NCI-H1417 (cell line): ENCODE measurements at places on chromosomes 5 and 9.
A peak's percentile ranks its signal among the peaks of the same experiment; 100 is the strongest.

- DNase-seq: no peak
These were observed 6.6 kb downstream of the OTULINL start for GRCh38 chr5:14588145-14588544.

GRCh38 chr5:61809651-61810050 lies 477.6 kb downstream of the ZSWIM6 start:
- peak; percentile 55 for DNase-seq

DNA sequence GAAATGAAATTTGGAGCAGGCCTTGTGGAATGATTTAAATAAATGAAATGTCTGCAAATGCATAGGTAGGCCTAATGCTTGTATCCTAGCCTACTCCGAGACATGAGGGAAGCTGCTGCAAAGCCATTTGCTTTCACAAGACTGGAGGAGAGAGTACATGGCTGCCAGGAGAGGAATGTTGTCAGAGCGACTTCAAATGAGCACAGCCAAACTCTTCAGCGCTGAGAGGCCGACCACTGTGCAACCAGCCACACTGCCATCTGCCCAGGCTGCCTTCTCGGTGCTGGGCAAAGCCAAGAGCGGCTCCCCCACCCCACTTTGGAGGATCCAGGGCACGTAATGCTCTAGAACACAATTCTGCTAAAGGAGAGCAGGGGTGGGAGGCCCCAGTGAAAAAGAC lies 122.6 kb downstream of the RASEF start:
- DNase-seq: no peak

- DNase-seq: no peak
These were observed 215.1 kb downstream of the SH3GL2 start for GRCh38 chr9:17793713-17794622.

- no peak for DNase-seq
These were observed 15.0 kb upstream of the HMGCR start for GRCh38 chr5:75322066-75322465.

DNA sequence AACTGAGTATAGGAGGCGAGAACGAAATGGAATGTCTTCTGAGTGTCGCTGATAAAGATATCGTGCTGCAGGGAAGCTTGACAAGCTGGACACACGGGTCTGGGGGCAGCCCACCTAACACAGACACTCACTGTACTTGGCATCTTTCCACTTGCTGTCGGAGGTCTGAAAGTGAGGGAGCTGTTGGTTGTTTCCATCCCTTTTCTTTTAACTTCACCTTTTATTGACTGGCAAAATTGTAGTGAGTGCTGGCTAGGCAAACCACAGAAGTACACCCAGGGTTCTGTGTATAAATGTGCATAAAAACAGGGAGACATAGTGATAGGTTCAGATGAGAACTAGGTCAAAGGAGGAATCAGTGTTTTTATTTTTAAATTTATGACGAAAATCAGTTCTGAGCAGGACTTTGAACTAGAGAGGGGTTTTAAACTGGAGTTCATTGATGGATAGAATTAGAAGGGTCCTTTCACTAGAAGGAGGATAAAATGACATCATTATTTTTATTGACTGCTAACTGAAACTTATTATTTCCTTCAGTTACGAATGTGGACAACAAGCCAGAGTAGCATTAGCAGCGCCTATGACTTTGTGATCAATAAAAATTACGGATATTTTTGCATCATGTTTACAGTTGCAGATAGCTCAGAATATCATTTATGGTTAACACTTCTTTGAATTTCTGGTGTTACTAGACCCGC lies 817 bp downstream of the GAPVD1 start:
- DNase-seq: peak; percentile 77

DNA sequence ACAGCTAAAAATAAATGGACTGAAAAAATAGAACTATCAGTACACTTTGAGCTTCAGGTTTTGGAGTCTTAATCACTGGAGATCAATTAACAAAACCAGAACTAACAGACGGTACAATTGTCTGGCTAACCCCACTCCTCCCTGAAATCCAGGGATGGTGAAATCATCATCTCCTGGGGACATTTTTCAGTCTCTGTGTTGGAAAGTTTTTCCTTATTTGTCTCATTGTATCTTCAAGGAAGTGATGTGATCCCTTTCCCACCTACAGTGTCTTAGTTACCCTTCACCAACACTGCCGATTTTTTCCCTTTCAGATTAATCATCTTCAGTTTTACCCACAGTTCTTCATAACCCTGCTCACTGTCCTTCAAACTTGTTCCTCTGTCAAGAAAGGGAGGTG lies 81.9 kb downstream of the MAP1B start:
- DNase-seq: no peak

GRCh38 chr9:14645648-14646047 lies 47.6 kb downstream of the ZDHHC21 start:
- DNase-seq: no peak

DNA sequence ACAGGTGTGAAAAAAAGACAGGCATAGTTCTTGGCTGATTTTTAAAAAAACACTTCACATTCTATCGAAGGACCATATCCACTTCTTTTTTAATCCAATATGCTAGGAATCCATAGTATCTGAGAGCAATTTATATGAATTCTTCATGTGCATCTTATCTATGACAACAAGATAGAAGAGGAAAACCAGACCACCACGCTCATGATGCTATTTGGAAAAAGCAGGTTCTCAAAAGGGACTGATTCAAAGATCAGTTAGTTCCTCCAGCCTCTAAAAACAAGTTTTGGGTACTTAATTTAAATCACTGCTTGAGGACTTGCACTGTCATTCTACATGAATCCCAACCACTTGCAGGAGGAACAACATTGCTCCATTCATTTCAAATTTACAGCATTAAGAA lies 6.3 kb downstream of the MEF2C start:
- no peak for DNase-seq

- DNase-seq: no peak
These were observed at the start of gene MEIKIN for GRCh38 chr5:131945551-131946168. Gene MEIKIN, minus strand, starts transcription at chr5:131945663. Its CDS starts 158 bp downstream, at chr5:131945505.

DNA sequence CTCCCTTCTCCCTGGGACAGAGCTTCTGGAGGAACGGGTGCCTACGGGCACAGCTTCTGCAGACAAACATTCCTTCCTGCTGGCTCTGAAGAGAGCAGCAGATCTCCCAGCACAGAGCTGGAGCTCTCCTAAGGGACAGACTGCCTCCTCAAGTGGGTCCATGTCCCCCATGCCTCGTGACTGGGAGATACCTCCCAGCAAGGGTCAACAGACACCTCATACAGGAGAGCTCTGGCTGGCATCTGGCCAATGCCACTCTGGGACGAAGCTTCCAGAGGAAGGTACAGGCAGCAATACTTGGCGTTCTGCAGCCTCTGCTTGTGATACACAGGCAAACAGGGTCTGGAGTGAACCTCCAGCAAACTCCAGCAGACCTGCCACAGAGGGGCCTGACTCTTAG lies 227.9 kb downstream of the SPATA31D1 start:
- DNase-seq: no peak

- DNase-seq: no peak
These were observed 33.7 kb downstream of the HAVCR1 start for GRCh38 chr5:157025093-157025698.

DNA sequence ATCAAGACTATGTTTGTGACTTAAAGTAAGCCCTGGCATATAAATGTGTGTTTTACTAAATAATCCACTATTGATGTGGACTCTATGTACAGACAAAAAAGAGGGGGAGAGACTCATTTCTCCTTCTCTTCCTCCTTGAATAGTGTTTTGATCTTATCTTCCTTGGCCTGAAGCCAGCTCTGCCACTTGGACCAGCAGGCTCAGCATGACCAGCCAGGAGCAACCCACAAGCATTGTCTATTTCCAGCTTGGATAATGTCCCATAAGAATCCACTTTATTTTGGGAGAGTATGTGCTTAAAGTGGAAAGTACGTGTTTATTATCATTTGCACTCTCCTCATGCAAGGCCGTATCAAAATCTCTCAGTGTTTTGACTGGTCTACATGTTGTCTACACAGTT lies 23.8 kb upstream of the SLC46A2 start:
- no peak for DNase-seq

- no peak for DNase-seq
These were observed 47.9 kb upstream of the BASP1 start for GRCh38 chr5:17169507-17169906.

- DNase-seq: no peak
These were observed 28.6 kb upstream of the SPATA31E1 start for GRCh38 chr9:87853876-87854579.

- DNase-seq: no peak
These were observed 316.4 kb upstream of the TUSC1 start for GRCh38 chr9:25994605-25995004.

DNA sequence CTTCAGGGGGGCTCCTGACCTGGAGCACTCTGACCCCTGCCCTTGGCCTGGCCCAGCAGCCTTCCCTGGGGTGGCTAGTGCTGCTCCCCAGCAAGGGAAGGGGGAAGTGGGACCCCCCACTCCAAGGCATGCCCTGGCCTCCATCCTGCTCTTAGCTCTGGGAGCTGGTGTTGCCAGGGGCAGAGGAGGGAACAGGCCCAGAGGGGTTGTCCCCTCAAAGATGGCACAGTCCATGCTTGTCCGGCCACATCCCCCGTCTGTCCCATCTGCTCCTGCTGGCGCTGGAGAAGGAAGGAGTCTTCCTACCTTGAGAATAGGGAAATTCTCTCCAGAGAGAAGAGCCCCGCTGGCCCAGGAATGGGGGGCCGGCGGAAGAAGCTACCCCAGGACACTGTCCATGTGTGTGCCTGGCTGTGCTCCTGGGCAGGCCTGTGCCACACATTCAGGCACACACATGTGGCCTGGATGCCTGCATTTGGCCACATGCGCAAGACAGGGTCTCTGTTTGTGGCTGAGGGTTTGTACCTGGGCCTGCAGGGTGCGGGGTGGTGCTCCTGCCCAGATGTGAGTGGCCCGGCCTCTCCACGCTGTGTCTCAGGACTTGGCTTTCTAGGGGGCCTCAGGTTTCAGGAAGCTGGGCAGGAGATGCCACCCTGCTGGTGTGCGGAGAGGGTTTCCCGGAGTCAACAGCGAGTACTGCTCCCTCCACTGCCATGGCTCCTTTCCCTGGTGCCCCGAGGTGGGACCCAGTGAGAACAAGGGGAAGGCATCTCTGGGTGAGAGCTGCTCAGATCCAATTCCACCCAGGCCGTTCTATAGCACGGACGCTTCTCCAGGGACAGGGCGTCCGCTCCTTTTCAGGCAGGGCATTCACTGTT lies 247.1 kb downstream of the PBX3 start:
- no peak for DNase-seq

GRCh38 chr9:110923601-110924000 lies 114.7 kb downstream of the LPAR1 start:
- DNase-seq: no peak

DNA sequence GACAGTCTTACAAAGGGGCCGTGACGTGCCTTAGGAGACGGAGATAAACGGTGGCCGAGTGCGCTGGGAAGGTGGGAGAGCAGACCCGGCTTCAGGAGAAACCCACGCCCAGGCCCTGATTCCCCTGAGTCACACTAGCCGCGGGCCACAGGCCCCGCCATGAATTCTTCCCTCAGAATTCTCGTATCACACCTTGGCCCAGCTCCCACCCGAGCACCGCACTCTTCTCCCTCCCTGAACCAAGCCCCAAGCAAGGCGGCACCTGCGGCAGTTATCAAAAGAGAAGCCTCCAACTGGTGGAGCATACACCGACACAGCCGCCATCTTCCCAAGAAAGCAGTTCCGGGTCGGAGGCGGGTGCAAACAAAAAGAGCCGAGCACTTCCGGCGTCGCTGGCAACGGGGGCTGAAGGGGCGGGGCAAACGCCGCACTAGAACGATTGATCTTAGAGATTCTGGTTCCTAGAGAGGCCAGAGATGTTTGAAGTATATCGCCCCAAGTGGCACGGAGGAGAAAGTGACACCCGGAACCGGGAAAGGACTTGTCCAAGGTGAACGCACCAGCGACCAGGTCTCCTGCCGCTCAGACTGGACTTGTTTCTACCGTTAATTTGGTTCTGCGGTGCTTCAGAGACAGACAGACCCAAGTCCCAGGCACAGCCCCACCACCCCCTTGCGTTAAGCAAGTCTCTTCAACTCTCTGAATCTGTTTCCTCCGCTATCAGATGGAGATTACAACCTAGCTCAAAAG lies at the start of gene PSMB7:
PSMB7 (minus strand) TSS at position 341 of the 750 bp plus-strand sequence; CDS start at position 324, 17 bp downstream.
- peak; percentile 96 for DNase-seq

- no peak for DNase-seq
These were observed 332.4 kb upstream of the EFNA5 start for GRCh38 chr5:108003178-108003577.

GRCh38 chr5:149367249-149367971 lies 9.6 kb downstream of the PCYOX1L start:
- peak; percentile 76 for DNase-seq

DNA sequence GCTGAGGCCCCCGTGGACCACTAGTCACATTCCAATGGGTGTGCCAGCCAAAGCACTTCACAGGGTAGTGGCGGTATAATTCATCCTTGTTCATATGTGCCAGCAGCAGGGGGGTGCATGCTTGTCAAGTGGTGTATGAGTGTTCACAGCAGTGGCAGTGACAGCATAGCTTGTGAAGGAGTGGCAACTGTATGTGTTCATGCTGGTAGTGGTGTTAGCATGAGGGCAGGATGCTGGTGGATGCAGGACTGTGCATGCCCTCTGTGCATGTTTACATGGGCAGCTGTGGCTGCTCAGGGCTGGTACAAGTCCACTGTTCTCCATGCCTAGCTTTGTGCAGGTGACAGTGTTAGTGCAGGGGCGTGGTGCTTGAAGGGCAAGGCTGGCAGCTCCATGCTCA lies 253.4 kb upstream of the DMAC1 start:
- no peak for DNase-seq

DNA sequence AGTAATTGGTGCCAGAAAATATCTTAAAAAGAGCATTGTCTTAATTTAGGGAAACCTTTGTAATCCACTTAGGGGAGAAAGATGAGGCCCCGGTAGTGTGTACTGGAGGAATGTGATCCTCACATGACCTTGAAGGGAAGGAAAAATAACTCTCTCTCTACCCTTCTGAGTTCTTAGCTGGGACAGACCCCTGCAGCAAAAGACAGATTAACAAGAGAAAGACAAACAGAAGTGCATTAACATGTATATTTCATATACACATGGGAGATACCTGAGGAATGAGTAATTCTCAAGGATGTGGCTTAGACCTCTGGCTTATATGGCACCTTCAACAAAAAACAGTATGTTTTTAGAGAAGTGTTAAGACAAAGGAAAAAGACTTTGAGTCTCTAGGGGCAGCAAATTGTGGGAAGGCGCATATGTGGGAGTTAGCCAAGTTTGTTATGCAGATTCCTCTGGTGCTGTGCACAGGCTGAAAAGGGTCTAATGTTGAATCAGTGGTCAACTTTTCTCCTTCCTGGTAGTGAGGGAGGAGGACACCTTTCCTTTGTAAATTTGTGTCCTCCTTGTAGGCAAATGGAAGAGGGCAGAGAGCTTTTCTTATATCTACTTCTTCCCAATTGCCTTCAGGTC lies 138.8 kb downstream of the LRRC70 start:
- DNase-seq: no peak

GRCh38 chr5:113748403-113748802 lies 234.9 kb downstream of the YTHDC2 start:
- no peak for DNase-seq

DNA sequence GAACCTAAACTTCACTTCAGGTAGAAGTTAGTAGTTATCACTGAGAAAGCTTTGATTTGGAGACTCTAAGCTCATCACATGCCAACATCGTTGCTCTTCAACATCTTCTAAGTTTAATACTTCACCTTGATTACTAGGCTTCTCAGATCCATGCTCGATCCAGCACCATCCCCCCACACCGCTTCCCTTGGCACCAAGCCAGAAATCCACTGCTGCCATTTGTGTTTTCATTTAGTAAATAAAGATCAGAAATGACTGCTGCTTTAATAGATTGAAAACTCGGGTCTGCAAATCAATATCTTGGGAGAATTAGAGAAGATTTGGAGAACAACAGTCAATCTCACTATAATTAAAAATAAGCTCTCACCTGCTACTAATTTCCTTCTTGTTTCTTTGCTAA lies 214.7 kb upstream of the NR4A3 start:
- DNase-seq: peak; percentile 98
